ENCODE measurements at places on chromosomes 13 and 19. TPM values are rescaled to one million over a fixed set of nuclear protein-coding genes. Genes with fewer than 3 reads are reported as not detected.
A peak's percentile ranks its signal among the peaks of the same experiment; 100 is the strongest.

Gene MRPL34
- 136 TPM for total RNA-seq

GRCh38 chr19:54218960-54219661 is 3.7 kb downstream of the LILRB3 start:
- no peak for DNase-seq

- DNase-seq = no peak
Observed at GRCh38 chr13:59829690-59830089, 334.0 kb downstream of the DIAPH3 start.

Gene ANKLE1
- 0.30 TPM for total RNA-seq

DNA sequence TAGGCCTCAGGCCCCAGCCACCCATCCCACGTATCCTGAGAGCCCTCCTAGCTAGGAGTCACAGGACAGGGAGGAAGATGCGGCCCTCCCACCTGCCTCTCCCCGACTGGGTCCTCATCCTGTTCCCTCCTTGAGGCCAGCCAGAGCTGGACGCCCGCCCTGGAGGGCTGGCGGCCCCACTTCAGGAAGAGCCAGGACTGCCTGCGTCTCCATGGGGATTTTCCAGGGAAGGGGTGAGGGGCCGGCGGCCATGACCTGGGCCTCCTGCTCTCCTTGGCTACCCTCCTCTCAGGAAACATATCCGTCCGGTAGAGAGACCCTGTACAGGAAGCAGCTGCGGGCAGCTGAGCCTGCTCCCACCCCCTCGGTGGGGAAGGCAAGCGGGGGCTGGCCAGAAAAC is 11.3 kb upstream of the PRKD2 start:
- no peak for DNase-seq

GRCh38 chr19:27748551-27749152 is 1464.3 kb downstream of the UQCRFS1 start:
- DNase-seq = peak; percentile 17

- DNase-seq = no peak
Observed at GRCh38 chr13:23856008-23856750, 33.0 kb downstream of the MIPEP start.

DNA sequence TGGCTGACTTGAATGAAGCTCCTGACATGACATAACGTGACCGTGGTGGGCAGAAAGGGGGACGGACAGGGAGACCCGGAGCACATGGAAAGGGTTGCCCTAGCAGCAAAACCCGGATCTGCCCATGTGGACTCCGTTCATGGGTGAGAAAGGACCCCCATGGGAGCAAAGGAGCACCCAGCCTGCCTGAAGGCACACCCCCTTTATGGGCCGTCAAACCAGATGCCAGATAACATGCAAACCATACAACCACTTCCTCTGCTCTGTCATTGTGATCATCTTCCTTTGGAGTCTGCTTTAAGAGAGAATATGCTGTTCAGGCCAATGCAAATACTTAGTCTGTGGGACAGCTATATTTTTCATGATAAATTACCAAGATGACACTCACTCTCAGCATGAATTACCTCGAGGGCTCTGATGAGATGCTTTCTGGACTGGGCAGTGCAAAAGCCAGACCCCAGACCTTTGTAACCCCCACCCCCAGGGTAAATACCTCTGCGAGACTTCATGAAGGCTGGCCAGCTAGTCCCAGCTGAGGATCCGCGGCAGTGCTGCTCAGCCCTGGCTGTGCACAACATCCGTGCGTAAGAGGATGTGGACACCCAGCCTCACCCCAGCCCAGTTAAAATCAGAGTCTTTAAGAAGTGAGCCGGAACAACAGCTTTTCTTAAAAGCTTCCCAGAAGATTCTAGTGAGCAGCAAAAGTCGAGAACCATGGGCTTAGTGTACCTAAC is 126.6 kb downstream of the USP12 start:
- DNase-seq = no peak

DNA sequence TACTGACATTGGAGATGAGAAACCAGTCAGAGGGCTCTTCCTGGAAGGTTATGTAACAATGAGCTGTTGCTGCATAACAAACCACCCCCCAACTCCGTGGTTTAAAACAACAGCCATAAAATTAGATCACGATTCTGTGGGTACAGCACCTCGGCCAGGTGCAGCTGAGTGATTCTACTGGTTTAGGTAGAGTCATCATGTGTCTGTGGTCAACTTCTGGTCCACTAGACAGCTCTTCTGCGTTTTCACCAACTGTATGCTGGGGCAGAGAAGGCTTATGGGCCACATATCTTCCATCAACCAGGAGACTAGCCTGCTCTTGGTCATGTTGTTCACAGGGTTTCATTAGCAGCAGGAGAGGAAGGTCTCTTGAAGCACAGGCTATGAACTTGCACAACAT is 585.5 kb downstream of the KCTD12 start:
- DNase-seq = no peak

DNA sequence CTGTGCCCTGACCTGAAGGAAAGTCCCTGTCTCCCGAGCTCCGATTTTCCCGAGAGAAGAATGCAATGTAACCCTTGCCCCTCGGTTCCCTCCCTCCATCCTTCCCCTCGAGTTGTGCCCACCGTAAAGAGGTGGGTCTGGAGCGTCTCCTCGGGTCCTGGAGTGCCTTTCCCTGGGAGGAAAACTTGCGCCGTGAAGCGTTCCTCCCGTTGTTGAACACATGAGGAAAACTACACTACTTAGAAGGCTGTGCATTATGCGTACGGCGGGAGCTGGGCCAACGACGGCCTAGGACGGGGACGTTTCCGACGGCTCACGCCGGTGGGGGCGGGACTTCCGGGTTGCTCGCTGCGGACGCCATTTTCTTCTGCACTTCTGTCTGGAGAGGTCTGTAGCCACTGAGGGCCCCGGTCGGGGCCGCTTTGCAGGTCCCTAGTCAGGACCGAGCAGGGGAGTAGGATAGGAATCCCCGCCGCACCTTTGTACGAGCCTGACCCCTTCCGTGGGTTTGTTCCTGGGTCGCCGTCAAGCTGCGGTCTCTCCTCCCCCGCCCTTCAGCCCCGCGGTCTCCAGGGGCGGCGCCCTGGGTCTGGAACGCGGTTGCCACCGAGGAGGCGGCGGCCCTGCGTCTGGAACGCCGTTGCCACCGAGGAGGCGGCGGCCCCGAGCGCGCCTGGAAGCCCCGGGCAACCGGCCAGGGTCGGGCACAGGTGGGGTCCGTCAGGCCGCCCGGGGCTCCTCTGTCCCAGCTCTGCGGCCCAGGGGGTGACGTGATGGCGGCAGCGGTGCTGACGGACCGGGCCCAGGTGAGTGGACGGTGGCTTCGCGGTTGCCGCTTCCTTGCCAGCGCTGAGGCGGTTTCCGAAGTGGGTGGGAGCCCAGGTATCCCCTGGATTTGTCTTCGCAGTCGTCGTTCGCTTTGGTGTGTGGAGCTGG is at the start of gene ZNF264:
Gene ZNF264 (plus strand): TSS at position 360 of the 936 bp plus-strand sequence. CDS start 414 bp downstream, at position 774.
- peak; percentile 94 for DNase-seq

Gene MAST1
- 0.65 TPM for total RNA-seq

- no peak for DNase-seq
Observed at GRCh38 chr13:33108620-33109019, 92.4 kb downstream of the KL start.

DNA sequence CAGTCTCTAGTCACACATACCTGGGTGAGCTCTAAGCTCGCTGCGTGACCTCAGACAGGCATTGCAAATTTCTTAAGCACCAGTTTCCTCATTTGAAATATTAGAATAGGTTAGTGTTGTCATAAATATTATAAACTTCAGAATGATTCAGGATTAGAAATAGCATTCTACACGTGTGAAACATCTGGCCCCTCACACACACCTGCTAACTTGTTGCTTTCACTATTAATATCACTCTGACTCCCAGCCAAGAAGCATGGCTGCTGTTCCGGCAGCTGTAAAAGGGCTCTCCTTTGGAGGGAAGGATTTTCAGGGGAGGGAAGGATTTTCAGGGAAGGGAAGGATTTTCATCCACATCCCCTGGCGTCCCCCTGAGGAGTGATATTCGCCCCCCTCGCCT is 161.3 kb upstream of the GPR12 start:
- no peak for DNase-seq

- DNase-seq = no peak
Observed at GRCh38 chr13:31468114-31468902, 268.5 kb downstream of the B3GLCT start.

DNA sequence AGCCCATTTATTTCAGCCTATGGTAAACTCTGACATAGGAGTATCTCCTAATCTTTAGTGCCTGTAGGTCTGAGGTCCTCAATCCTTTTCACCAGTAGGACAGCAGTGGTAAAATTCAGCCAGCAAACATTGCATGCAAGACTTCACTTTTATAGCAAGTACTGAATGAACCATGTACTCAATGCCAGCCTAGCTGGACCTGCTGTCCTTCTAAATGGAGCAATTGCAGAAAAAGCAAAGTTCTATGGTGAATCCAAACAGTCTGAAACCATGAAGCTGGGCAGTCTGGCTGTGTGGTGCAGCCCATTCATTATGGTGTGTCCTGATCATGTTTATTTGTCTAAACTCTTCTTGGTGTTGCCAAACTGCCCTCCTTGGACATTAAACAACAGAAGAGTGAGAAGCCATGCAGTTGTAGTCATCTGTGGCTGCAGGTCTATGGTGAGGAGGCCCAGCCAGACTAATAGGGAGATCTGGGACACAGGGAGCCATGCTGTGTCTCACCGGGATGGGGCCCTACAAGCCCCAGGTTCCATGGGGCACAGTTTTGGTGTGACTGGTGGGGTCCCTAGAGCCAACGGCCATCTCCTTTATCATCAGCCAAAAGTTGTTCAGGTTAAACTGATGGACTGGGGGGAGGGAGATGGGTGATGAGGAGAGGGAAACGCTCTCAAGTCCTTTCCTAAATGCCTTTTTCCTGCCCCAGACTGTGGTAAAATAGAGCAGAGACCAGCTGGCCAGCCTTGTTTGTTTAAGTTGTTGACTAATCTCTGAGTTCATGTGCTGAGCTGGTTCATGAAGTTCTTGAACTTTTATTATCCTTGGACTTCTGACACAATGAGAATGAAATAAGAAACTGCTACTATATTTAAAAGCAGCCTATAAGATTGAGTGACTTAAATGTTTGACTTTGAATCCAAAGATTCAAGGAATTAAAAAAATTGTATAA is 20.6 kb upstream of the TNFSF11 start:
- no peak for DNase-seq

- no peak for DNase-seq
Observed at GRCh38 chr13:99150575-99151361, 49.9 kb upstream of the UBAC2 start.

DNA sequence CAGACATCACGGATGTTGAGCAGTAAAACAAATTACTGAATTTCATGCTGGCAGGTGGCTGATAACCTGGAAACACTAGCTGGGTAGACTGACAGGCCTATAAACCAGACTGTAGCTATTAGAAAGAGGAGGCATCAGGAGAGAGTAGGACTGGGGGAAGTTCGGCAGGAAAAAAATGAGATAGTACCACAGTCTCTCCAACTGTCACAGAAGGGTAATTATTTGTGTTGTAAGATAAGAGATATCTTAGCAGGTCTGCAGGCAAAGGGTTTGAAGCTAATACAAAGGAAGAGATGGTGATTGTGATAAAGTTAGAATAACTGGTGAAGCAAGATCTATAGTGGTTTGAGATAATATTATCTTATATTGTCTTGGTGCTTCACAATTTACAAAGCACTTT is 41.7 kb downstream of the MIPEP start:
- no peak for DNase-seq

DNA sequence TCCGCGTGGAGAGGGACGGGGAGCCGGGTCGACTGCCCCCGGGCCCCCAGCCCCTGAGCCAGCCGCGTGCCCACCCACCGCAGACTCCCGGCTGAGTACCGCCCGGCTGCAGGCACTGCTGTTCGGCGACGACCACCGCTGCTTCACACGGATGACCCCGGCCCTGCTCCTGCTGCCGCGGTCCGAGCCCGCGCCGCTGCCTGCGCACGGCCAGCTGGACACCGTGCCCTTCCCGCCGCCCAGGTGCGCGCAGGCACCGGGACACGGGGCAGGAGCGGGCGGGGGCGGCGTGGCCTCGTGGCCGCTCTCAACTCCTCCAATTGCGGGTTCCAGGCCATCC is 1.6 kb downstream of the AMH start:
- DNase-seq = no peak

Gene KCNRG
- total RNA-seq = not detected

GRCh38 chr19:46828484-46828883 is 22.2 kb downstream of the AP2S1 start:
- DNase-seq = no peak

Data from cardiac septum (tissue), 1 donor.